ENCODE measurements at places on chromosomes 2 and 18.

GRCh38 chr18:74290794-74291471, 830 bp downstream of the CYB5A start:
- DNase-seq, result no peak

GRCh38 chr2:200168641-200169555, 137.6 kb upstream of the SPATS2L start:
- no peak for DNase-seq

GRCh38 chr2:190908532-190908931, 27.9 kb downstream of the GLS start:
- no peak for DNase-seq

GRCh38 chr18:59050661-59051057, 89.0 kb upstream of the SEC11C start:
- DNase-seq, result no peak

- no peak for DNase-seq
Measured at GRCh38 chr2:70979626-70980025, 1.2 kb downstream of the ANKRD53 start.

DNA sequence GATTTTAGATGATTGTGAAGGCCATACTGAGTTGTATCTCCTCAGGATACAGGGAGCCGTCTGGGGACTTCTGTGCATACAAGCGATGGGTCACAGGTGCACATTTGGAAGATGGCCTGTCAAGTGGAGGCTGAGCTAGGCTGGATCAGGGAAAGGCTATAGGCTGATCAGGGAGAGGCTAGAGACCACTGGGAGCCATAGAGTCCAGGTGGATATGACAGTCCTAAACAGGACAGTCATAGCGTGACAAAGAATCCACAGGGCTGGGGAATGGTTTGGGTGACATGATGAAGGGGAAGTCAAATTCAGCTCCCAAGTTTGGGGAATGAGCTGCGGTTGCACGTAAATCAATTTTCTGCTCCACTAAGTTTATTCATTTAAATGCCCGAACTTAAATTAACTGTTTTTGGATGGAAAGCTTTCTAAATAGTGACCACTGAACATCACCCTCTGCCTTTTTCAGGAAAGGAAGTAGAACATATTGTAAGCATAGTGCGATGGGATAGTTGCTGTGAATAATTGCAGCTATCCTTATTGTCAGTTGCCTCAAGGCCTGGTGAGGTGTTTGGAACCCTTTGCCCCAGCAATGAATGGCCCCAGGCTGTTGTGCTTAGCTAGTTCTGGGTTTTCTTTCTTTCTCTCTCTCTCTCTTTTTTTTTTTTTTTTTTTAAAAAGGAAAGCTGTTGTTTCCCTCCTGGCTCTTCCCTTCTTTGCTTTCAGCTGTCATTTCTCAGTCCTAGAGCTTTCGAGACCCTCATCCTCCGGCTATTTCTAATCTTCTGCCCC, 50.5 kb downstream of the KLHL29 start:
- no peak for DNase-seq

DNA sequence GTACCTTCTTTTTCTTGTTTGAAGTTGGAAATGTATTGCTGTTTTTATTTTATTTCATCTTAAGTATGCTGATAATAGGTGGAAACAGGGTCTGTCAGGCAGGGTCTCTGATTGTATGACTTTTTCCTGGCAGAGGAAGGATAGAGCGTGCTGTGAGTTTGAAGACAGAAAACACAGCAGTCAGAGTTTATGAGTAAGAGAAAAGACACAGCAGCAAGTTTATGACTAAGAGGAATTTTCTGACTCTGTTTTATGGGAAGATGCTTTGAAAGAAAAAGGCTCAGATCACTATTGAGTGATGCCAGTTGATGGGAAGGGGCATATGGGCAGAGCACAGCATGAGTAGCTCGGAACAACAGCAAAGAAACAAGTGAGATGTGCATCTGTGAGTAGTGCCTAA, 379.1 kb downstream of the MEIS1 start:
- no peak for DNase-seq

DNA sequence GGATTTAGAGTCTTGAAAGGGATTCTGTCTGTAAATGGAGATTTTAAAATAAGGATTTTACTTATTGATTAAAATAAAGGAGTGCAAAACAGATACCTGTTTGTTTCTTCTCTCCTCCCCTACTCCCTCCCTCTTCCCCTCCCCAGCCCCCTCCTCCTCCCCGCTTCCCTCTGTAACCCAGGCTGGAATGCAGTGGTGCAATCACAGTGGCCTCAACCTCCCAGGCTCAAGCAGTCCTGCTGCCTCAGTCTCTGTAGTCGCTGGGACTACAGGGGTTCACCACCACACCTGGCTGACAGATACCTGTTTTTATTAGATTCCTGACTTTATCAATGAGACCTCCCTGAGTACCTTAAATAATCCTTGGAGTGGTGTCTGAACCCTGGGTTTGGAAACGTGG, 57.1 kb downstream of the OXER1 start:
- no peak for DNase-seq

- DNase-seq, result no peak
Measured at GRCh38 chr2:95265182-95265581, 9.1 kb upstream of the PROM2 start.

- DNase-seq, result no peak
Measured at GRCh38 chr2:205197468-205198139, 484.7 kb upstream of the NRP2 start.

DNA sequence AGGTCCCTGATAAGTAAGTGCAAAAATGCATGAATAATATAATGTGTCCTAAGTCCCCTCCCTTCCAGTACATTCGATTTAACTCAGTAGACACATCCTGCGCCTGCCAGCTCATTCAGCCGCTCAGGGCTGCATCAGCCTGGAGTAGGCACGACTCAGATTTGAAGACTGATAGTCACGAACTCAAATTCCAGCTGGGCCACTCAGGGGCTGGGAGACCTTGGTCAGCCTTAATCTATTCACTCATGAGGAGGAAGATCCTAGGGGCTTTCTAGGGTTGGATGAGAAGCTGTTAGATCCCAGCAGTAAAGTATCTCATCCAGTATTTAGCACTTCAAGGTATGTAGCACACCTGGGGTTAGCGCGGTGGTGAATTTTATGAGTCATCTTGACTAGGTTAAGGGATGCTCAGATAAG, 98.9 kb upstream of the ODC1 start:
- DNase-seq, result peak; percentile 26

- DNase-seq, result peak; percentile 68
Measured at GRCh38 chr2:236712304-236712703, 142.7 kb downstream of the ACKR3 start.

Data from RCC 7860 (cell line).